Neural crest cell (in vitro differentiated cells): ENCODE measurements at places on chromosomes 13 and 19. TPM values are rescaled to one million over a fixed set of nuclear protein-coding genes. Genes with fewer than 3 reads are reported as not detected.

DNA sequence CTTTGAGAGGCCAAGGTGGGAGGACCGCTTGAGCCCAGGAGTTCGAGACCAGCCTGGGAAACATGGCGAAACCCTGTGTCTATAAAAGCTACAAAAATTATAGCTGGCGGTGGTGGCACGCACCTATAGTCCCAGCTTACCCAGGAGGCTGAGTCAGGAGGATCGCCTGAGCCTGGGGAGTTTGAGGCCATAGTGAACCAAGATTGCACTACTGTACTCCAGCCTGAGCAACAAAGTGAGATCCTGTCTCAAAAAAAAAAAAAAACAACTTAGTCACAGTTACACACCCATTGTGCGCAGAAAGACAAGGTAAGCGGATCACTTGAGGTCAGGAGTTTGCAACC, 728 bp upstream of the DENND1C start:
- no peak for DNase-seq

GRCh38 chr13:46621133-46621532, 68.2 kb downstream of the LRCH1 start:
- no peak for DNase-seq

GRCh38 chr19:50909240-50910070, 1.7 kb downstream of the KLK4 start:
- peak; percentile 73 for DNase-seq

- DNase-seq = no peak
Measured at GRCh38 chr13:61148691-61149315, 266.8 kb downstream of the PCDH20 start.

DNA sequence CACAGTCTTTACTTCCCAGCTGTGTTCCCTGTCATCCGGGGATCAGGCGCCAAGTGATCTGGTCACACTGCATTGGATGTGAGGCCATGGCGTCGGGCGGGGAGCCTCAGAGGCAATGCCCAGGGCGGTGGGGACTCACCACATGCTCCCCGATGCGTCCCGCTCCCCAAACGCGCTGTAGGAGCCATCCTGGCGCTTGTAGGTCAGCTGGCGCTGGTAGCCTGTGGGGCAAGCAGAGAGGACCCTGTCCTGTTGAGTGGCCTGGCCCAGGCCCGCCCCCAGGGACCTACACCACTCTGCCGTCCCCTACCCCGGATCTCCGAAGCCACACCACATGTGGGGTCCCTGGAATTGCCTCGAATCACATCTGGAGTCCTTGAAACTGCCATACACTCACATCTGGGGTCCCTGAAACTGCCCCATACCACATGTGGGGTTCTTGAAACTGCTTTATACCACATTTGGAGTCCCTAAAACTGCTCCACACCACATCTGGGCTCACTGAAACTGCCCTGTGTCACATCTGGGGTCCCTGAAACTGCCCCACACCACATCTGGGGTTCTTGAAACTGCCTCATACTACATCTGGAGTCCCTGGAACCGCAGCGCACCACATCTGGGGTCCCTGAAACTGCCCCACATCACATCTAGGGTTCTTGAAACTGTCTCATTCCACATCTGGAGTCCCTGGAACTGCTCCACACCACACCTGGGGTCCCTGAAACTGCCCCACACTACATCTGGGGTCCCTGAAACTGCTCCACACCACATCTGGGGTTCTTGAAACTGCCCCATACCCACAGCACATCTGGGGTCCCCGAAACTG, 33.2 kb downstream of the F2RL3 start:
- no peak for DNase-seq

DNA sequence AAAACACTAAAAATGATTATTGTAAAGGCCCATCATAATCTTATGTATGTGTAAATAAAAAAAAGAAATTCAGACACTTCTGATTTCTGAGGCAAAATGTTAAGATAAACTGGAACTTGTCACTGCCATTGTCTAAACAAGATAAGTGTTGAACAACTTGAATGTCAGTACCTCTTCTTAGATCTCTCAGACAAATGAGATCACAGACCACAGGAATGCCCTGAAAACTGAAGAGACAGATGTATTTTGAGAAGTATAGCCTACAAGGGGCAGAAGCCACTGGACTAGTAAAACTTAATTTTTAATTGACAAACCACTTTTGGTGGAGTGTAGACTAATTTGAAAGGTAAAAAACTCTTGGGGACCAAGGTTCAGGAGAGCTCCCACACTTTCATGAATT, 375.5 kb upstream of the SLITRK5 start:
- DNase-seq = no peak

GRCh38 chr13:105389373-105389772, 1146.1 kb downstream of the EFNB2 start:
- no peak for DNase-seq

DNA sequence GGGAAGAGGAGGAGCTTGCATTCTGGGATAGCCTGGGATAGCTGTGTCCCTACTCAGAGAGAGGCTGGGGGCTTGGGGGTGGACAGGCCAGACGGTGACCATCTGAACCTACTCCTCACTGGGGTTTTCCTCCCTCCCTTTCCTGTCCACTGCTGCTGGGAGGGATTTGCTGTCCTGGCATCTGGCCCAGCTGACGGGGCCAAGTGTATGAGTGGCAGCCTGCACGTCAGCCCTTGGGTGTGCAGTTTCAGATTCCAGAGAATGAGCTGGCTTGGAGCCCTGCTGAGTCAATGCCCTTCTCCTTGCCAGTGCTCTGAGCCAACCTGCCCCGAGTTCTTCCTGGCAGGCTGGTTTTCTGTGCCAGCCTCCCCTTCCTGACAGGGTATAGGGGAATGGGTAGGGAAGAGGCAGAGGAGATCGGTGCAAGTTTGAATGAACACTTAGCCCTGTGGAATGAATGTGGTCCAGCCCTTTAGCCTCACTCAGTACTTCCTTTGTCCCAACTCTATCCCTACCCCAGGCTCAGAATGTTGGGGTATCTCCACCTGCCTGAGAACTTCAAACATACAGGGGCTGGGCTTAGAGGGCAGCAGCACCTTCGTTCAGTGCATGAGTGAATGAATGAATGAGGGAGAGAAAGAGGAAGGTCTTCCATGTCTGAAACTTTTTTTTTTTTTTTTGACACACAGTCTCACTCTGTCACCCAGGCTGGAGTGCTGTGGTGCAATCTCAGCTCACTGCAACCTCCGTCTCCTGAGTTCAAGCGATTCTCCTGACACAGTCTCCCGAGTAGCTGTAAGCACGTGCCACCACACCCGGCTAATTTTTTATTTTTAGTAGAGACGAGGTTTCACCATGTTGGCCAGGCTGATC, 1.8 kb upstream of the ANGPTL4 start:
- DNase-seq = no peak

DNA sequence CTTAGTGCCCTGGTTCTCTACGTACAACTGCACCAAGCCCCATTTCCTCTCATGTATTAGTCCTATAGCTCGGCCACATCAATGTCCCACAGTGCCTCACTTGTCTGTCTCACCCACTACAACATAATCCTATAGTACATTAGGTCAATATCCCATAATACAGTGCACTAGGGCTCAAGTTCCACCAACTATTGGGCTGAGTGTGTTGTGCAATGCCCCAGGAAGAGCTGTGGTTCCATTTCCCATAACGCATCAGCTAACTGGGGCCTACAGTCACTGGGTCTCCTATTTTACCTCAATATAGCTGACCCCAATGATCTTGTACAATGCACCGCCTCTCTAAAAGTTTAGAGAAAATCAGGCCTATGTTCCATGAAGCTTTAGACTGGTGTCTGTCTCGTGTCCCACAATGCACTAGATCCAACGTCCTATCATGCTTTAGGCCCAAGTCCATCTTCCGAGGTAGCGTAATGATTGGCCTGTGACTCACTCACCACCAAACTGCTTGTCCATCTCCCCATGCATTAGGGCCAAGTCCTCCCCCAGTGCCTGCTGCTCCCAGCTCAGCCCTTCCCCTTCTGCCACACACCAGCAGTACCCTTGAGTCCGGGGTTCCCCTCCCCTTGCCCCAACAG, 21.8 kb downstream of the TSKS start:
- DNase-seq = no peak

DNA sequence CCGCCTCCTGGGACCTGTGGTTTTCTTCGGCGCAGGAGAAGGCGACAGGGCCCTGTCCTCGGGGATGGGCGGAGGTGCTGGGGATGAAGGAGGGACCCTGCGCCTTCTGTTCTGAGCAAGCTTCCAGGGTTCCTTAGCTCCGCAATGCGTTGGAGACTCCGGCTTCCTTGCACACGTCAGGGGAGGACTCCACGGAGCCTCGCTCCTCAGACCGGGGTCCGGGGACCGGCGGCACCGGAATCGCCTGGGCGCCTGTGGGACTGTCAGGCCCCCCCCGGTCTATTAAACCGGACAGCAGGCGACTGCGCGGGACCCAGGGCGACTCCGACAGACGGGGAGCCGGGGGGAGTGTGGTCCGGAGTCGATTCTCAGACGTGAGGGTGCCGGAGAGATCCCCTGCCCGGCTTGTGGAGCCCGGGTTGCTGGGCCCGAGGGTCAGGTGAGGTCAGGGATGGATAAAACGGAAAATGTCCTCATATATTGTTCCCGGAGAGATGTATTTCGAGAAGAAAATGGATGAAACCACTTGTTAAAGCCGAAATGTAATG, 227.4 kb downstream of the TEX29 start:
- no peak for DNase-seq

DNA sequence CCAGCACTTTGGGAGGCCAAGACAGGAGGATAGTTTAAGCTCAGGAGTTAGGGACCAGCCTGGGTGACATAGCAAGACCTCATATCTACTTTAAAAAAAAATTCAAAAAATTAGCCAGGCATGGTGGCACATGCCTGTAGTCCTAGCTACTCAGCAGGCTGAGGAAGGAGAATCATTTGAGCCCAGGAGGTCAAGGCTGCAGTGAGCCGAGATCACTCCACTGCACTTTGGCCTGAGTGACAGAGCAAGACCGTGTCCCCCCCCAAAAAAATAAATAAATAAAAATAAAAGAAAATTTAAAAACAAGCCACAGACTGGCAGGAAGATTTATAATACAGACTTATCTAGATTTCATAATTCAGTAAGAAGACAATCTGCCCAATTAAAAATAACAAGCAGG, 14.8 kb downstream of the PSPC1 start:
- no peak for DNase-seq

DNA sequence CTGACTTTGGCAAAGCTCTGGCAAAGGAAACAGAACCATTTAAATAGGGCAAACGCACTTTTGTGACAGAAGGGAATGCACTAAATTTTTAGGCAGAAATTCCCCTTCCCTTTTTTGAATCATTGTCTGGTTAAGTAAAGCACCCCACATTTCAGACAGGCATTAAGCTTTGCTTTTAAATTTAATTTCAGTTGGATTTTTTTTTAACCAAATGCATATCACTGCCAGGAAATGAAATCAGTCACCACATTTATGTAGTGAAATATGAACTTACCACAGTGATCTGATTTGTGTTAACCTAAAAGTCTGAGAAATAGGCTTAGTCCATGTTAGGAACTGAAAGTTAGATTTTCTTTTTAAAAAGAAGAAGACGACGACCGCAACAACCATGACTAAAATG, 10.8 kb downstream of the GPR183 start:
- no peak for DNase-seq

DNA sequence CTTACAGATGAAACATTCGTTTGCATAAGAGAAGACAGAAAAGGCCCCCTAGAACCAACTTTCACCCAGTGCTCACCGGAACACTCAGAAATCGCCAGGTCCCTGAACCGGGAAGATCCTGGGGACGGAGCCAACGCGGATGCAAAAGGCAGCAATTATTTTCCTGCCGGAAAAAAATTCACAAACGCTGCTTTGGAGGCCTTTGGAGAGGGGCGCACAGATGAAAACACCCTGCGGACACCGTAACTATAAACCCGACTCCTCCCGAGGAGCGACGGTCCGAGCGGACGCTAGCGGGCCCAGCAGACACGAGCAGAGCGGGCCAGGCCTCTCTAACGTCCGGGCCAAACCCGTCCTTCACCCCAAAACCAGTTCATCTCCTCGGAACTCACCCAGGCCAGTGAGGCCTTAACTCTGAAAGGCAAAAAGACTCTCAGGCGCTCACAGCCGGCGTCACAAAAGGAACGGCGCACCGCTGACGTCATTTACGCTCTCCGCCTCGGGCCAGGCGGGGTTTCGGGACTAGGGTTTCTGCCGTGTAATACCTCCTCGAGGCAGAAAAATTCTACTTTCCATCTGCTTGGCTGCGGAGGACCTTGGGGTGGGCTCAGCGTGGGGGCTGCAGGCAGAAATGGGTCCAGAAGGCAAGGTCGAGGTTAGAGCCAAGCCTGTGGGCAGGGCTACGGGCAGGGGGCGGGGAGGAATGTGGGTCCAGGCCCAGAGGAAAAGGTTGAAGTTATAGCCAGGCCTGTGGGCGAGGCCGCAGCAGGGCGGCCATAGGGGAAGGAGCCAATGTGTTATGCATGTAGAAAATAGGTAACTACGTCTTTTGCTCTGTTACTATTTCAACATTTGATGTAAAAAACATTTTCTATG, at the start of gene ZNF426:
TSS of gene ZNF426 (minus strand) at position 463 of the 876 bp plus-strand sequence. CDS start 2,413 bp downstream, outside the sequence.
- DNase-seq = peak; percentile 76

DNA sequence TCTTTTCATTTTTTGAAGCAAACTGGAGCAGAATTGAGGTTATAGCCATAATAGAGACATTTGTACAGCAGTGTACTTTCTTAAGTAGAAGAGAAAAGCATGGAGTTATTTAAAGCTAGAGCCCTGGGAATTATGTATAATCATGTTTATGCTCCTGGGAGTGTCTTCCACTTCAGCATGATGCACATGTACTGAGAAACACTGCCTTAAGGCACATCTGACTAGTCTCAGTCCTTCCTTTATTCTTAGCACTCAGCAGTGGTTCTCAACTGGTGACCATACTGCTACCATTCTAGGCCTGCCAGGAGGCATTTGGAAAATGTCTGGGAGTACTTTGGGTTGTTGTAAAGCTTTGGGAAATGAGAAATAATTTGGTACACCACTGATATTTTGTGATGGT, 45.8 kb downstream of the VWA8 start:
- no peak for DNase-seq

DNA sequence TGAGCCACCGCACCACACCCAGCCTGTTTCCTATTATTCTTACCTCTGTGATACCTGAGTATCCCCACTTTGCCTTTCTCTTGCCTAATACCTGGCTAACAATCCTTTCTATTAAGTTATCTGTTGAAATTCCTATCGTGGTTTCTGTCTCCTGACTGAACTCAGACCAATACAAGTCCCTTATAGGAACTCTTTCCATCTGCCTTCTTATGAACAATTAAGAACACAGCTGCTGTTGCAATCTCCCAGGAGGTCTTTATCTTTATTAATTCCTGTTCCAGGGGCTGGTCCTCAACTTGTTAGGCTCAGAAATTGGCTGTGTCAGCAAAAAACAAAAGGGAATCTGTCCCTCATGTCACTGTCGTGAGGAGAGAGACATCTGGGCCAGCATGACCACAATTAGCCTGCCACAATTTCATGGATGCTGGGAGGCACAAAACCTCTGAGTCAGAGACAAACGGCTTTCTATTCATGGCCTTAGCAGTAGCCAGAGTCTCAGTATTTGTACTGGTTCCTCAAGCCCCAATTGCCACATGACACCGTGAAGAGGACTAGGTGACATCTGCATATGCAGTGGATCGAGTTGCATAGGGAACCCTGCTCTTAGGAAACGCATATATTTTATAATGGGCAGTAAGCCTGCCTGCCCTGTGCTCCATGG, 58.2 kb downstream of the NUFIP1 start:
- DNase-seq = no peak

- DNase-seq = no peak
Measured at GRCh38 chr19:14746886-14747285, 31.5 kb downstream of the ADGRE2 start.

SIGLEC5 gene
- not detected in 2 replicates for total RNA-seq

PSG11 gene
- not detected in 2 replicates for total RNA-seq

KIR2DL1 gene
- total RNA-seq = not detected in 2 replicates
